ENCODE measurements at places on chromosomes 13 and 19.

DNA sequence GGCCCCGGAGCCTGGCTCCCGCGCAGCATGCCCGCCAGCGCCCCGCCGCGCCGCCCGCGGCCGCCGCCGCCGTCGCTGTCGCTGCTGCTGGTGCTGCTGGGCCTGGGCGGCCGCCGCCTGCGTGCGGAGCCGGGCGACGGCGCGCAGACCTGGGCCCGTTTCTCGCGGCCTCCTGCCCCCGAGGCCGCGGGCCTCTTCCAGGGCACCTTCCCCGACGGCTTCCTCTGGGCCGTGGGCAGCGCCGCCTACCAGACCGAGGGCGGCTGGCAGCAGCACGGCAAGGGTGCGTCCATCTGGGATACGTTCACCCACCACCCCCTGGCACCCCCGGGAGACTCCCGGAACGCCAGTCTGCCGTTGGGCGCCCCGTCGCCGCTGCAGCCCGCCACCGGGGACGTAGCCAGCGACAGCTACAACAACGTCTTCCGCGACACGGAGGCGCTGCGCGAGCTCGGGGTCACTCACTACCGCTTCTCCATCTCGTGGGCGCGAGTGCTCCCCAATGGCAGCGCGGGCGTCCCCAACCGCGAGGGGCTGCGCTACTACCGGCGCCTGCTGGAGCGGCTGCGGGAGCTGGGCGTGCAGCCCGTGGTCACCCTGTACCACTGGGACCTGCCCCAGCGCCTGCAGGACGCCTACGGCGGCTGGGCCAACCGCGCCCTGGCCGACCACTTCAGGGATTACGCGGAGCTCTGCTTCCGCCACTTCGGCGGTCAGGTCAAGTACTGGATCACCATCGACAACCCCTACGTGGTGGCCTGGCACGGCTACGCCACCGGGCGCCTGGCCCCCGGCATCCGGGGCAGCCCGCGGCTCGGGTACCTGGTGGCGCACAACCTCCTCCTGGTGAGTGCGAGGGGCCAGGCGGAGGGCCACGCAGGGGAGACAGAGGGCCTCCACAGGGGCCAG lies at the start of gene KL:
Gene KL, plus strand, starts transcription at position 10 of the 909 bp plus-strand sequence. Its CDS starts 18 bp downstream, at position 28.
- no peak for DNase-seq

DNA sequence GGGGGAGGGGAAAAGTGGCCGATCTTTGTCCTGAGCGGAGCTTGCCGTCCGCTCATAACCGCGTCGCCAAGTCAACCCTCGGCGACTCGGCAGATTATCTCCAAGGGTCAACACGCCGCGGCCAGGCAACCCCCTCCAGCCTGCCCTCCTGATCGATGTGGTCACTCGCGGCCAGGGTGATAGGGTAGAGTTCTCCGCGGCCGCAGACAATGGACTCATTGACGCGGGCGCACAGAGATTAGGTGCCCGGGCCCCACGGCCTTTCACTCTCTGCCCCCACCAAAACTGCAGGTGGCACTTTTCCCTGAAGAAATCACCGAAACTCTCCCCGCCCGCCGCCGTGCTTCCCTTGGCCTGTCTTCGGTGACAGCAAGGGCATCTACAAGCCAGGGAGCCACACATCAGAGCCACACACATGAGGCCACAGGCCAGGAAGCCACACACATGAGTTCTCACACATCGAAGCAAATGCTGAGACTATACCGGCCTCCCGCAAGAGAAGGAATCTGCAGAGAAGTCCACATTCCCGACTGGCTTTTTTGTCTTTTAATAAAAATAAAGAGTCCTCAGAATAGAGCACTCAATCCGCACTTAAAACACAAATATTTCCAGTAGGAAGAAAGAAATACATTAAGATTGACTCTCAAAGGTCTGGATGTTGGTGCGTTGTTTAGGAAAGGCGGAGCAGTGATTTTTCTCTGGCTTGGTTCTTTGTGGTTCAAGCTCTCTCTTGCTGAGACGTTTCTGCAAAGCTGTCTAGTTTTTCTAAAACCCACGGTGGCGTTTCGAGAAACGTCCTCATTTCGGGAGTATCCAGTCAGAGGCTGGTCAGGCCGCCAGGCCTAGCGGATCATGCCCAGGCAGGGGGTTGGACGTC lies 1.5 kb upstream of the PDX1 start:
- DNase-seq: no peak

GRCh38 chr13:44317752-44318151 lies 55.9 kb upstream of the SERP2 start:
- no peak for DNase-seq

DNA sequence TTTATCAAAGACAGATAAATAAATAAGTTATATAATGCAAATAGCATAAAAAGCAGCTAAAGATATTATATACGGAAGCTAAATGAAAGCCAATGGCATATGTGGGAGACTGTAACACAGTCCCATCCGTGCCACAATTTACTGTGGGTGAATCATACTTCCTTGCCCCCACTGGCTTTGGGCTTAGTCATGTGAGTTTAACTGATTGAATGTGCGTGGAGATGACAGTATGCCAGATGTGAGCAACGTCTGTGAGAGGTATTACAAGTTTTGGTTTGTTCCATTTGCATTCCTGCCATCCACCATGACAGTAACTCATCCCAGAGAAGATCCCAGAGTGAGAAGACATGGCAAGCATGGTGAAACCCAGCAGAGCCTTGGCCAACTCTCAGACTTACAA lies 340.0 kb downstream of the SUCLA2 start:
- DNase-seq: no peak

DNA sequence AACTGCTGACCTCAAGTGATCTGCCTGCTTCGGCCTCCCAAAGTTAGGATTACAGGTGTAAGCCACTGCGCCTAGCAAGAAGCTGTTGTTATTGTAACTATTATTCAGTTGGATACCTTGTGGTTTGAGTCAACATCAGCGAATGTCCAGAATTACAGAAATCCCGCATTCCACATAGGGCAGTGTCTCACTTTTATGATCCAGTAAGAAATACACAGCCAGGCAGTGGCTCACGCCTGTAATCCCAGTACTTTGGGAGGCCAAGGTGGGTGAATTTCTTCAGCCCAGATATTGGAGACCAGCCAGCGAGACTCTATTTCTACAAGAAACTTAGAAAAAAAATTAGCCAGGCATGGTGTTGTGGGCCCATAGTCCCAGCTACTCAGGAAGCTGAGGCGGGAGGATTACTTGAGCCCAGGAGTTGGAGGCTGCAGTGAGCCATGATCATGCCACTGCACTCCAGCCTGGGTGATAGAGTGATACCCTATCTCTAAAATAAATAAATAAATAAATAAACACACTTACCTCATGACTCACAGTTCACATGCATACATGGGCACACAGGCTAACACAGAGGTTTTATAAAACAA lies 43.8 kb downstream of the SPTBN4 start:
- DNase-seq: no peak

- DNase-seq: no peak
Observed at GRCh38 chr13:42109957-42110356, 61.5 kb downstream of the DGKH start.

DNA sequence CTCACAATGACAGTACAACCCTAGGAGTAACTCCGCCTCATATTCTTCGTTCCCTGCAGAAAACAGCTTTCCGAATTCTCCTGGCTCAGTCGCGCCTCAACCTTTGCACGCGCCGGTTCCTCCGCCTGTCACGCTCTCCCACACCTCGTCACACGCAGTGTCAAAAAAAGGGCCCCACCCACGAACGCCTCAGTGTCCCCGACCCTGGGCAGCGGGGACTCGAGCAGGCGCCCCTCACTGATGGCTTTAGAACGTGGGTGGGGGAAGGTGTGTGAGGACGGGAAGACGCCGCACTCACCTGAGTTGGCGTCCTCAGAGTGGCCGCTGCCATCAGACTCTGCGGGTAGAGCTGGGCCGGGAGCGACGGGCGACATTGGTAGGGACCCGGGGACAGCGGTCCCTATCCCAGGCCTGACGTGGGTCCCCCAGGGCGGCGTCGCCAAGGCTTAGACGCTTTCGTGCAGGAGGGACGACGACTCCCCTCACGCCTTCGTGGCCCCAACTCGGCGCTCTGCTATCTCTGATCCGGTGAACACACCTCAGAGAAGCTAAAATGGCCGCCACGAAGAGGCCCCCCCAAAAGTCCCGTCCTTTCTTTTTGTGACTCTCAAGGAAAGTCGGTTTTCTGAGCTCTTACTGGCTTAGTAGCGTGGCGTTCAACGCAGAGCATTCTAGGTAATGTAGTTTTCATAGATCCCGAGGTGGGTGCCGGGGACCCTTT lies at the start of gene ZNF154:
Gene ZNF154, minus strand, starts transcription at position 564 of the 721 bp plus-strand sequence. Its CDS starts 233 bp downstream, at position 331.
- no peak for DNase-seq

DNA sequence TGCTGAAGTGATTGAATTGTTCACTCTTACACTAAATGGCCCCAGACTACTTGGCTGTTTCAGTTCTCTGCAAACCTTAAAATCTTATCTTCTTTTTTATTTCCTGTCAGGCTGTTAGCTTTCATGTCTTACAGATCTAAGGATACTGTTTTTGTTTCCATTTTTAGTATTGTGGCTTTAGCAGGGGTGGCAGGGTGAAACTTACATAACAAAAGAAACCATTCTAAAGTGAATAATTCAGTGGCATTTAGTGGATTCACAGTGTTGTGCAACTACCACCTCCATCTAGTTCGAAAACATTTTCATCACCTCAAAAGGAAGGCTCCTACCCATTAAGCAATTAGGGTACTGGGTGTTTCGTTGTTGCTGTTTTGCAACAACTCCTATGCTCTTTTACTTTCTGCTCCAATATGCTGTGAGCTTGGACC lies 19.8 kb downstream of the TMEM272 start:
- no peak for DNase-seq

DNA sequence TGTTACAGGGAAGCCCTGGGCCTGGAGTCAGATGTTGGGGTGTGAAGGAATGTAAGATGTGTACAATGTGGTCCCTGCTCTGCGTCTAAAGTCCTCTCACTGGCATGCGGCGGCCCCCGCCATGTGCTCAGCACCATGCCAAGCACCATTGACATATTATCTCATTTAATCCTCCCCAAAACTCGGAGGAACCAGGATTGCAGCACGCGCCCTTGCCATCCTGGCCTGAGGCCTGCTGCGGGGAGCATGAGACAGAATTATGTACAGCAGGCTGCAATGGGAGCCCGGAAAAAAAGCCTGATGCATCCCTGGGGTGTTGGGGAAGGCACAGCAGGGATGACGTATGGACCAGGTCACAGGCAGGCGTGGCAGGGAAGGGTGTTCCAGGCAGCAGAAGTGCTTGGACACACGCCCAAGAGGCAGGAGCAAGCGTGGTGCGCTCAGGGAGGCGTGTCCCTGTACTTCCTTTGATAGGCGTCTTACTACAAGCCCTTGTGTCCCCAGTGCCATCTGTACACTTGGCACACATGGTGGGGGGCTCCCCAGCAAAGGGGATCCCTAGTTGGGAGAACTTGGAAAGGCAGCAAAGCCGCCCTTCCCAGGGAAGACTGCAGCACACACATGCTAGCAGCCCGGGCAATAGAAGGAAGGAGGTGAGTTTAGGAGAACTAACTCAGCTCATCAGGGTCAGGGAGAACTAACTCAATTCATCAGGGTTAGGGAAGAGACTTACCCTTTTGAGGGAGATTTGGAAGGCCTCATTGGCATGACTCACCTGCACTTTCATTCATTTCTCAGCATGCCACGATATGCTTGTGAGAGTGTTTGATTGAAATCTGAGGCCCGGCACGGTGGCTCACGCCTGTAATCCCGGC lies 3.4 kb downstream of the EVI5L start:
- peak; percentile 53 for DNase-seq

DNA sequence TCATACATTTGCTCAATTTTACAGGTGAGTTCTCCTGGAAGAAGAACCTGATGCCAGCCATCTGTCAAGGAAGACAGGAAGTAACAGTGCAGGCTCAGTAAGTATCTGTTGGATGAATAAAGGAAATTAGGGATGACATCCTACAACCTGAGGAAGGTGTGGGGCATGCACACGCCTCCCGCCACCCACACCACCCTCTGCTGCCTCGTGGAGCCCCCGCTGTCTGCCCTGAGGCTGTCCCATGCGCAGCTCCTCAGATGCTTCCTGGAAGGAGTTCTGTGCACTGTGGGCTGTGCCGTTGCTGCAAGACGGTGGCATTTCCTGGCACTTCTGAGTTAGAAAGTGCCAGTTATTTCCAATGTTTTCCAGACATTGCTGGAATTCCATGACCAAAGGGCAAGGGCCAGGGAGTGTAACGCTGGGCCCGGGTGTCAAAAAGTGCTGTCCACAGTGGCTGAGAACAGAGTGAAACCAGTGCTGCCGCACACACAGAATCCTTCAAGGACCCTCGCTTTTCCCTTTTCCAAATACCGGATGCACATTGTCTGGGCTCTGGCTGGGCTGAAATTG lies 4.2 kb upstream of the TEX29 start:
- DNase-seq: no peak

- DNase-seq: no peak
Observed at GRCh38 chr19:3360421-3361383, 5.7 kb upstream of the NFIC start.

DNA sequence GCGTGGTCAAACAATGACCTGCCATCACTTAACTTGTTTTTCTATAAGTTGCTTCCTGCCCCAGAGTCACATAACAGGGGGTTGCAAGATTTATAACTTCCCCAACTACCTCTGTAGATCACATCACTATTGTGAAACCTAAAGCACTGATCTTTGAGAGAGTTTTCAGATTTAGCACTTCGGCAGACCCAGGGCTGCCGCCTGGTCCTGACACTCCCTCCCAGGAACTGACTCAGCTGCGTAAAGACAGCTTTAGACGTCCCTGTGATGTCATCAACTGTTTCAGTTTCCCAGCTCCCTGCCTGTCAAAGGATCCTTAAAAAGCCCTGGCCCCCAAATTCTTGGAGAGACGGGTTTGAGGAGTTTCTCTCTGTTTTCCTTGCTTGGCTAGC lies 33.3 kb downstream of the IGFL2 start:
- no peak for DNase-seq

- no peak for DNase-seq
Observed at GRCh38 chr19:32661318-32661717, 13.7 kb downstream of the ANKRD27 start.

DNA sequence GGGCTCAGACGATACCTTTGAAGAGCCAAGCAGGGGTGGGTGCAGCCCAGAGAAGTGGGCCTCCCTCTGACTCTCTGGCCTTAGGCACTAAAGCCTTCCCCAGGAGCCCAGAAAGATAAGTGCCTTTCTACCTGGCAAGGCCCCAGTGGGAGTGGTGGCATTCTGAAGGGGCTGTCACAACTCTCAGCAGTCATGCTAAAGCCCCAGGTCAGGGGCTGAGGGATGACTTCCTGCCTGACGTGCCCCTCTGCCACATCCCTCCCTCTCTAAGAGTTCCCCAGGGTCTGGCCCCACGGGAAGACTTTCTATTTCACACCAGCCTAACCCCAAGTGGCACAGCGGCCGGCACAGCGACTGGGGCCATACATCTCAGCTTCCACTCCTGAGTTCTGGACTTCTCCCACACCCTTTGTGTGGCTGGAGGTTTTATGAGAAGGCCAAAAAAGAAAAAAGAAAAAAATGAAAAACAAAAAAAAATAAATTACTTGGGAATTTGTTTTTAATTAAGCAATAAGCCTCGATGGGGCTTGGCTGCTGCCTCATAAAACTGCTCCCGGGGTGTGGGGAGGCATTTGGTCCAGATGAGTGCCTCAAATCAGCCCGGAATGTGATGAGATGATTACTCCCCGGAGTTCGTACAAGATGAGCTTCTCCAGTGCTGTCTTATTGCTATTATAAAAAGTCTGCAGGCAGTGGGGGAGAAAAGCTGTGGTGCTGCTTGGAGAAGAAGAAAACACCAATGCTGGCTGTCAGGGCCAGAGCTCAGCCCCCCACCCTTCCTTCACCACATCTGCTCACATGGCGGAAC lies 28.5 kb upstream of the PLEKHF1 start:
- no peak for DNase-seq

GRCh38 chr13:76029706-76030105 lies 393.6 kb downstream of the LMO7 start:
- DNase-seq: no peak

Data from DMS 273 treated with DMSO at 0.1 percent for 48 hours (cell line).